ENCODE measurements at places on chromosomes 2 and 18.

GRCh38 chr2:215138479-215138878 lies at the start of gene ABCA12:
ABCA12 (minus strand) TSS chr2:215138626; CDS start chr2:215138208, 418 bp downstream.
- no peak for DNase-seq

GRCh38 chr2:20021405-20022009 lies 9.0 kb upstream of the MATN3 start:
- DNase-seq: no peak

- DNase-seq: no peak
Measured at GRCh38 chr2:241261628-241262027, 53.8 kb downstream of the HDLBP start.

GRCh38 chr18:37230768-37231167 lies 334.8 kb downstream of the CELF4 start:
- DNase-seq: no peak

GRCh38 chr2:196719110-196719872 lies 79.8 kb downstream of the CCDC150 start:
- DNase-seq: no peak

- no peak for DNase-seq
Measured at GRCh38 chr2:17573804-17574175, 33.3 kb downstream of the VSNL1 start.

DNA sequence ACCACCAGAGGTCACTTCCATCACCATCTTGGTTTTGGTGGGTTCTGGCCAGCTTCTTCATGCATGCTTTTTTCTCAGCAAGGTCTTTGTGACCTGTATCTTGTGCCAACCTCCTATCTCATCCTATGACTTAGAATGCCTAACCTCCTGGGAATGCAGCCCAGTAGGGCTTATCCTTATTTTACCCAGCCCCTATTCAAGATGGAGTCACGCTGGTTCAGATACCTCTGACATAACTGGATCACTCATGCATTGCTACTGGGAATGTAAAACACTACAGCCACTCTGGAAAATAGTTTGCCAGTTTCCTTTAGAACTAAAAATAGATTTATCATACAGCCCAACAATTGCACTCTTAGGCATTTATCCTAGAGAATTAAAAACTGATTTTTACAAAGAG lies 219.2 kb downstream of the IRS1 start:
- no peak for DNase-seq

- DNase-seq: no peak
Measured at GRCh38 chr2:154554046-154554445, 144.4 kb upstream of the KCNJ3 start.

DNA sequence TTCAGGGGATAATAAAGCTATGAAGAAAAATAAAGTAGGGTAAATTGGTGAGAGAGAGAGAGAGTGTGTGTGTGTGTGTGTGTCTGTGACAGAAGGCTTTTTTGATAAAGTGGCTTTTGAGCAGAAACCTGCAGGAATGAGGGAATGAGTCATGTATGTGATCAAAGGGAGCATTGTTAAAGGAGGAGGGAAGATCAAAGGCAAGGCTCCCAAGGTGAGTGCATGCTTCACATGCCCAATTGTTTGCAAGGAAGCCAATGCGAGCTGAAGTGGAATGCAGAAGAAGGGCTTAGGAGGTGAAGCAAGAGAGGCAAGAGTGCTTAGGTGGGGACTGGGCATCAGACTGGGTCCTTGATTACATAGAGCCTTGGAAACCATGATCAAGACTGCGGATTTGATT lies 96.8 kb downstream of the DNAH6 start:
- DNase-seq: no peak

DNA sequence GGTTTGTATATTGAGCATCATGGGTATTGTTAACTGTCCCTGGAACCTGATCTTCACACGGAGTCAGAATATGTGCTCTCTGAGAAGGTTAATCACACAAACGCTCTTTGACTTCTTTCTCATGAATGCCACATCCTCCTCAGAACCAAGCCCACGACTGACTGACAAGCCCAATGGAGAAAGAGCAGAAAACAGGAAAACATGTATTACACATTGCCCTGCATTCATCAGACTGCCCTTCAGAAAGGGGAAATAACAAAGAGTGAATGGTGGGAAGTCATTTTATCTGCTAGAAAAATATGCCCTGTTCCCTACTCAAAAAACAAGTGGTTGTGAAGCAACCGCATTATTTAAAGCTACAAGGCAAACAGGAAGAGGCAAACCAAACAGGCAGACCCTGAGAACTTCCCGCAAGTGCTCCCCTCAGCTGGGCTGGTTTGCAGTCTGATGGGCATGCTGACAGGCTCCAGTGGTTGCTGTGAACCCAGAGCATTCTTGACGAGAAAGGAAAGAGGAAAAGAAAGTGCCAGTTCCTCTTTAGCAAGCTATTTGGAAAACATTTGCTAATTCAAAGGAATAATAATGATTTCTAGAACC lies 172.9 kb upstream of the SETBP1 start:
- DNase-seq: no peak

DNA sequence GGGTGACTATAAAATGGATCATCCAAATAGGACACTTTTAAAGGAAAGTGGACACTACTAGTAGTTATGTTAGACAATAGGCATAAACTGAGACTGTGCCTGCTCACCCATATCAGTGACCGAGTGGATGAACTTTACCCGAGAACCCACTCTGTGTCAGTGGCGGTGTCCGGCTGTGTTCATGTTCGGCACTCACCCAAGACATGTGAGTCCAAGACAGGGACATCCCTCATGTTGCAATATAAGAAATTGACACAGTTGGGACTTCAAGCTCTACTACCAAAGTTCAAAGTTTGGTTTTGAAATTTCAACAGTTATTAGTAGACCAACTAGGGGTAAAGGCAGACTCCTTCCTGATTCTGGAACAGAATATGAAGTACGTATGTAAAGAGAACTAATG lies 326.3 kb upstream of the TNP1 start:
- DNase-seq: no peak

All from stimulated activated naive CD4-positive, alpha-beta T cell treated with Interleukin-2 at 50 U/mL for 16 hours (primary cell).